ENCODE measurements at places on chromosomes 4 and X.

GRCh38 chr4:52612341-52612740 lies 46.8 kb downstream of the USP46 start:
- DNase-seq: no peak

DNA sequence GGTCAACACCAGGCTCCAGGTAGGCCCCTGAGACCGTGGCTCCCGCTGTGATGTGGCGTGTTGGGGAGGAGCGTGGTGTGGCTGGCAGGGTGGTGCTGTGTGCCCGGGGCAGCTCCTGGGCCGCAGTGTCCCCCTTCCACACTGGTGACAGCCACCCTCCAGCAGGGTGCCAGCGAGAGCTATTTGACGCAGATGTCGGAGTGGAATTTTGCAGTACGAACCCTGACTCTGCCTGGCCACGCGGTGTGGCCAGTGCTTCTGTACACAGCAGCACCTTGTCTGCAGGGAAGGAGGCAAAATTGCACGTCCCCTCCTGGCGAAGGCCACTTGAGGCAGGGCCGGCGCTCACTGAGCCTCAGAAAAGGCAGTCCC lies 53.2 kb downstream of the CPZ start:
- DNase-seq: no peak

GRCh38 chrX:110006821-110007375 lies 4.0 kb downstream of the TMEM164 start:
- no peak for DNase-seq

DNA sequence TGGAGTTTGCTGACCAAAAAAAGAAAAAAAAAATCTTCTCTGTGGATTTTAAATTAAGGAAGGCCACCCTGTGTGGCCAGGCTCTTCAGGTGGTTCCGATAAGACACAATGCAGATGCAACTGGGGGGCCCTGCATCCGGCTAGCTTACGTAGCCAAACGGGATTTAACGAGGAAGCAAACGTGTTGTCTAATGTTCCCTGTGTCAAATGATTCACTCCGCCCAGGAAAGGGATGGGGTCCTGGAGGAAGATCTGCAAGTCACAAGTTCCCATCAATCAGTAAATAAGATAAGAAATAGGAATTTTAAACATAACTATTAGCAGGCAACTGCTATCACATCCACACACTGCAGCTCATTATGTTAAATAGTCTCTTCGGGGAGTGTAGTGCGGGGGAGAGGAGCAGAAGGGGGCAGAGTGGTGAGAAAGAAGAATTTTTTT lies 216.4 kb upstream of the GYPA start:
- no peak for DNase-seq

DNA sequence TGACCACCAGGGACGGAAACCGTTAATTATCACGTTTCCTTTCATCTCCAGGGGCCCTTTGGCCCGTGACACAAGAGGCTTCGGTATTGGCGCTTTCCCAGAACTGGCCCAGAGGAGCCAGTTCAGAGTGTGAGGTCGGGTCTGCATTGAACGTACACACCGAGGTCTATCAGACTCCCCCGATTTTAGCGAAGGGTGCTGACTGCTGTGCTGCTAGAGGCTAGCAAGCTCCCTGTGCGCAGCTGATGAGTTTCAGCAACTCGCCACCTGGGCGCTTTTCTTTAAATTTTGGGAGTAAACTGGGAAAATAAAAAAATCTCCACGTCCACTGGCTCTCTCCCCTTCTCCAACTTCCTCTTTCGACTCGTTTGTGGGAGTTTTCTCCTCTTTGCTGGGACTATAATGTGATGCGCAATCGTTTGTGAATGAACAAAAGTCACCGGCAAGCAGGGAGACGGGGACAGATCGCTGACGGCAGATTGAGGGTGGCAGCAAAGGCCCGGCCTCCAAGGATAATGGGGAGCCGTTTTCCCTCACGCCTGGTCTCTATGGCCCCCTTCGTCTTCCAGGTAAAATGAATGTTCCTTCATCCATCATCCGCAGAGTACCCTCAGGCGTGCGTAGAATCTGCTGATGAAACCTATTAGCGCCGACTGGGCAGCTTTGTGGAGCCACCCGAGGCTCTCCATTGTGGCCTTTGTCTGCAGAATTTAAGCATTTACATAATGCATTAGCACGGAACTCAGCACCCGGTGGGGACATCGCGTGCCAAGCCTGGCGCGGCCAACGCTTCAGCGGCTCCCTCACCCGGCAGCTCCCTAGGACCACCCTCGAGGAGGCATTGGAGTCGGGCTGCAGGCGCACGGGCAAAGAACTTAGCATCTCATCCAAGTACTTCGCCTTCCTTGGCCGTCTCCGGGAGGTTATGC lies 1.6 kb upstream of the LRAT start:
- DNase-seq: no peak

DNA sequence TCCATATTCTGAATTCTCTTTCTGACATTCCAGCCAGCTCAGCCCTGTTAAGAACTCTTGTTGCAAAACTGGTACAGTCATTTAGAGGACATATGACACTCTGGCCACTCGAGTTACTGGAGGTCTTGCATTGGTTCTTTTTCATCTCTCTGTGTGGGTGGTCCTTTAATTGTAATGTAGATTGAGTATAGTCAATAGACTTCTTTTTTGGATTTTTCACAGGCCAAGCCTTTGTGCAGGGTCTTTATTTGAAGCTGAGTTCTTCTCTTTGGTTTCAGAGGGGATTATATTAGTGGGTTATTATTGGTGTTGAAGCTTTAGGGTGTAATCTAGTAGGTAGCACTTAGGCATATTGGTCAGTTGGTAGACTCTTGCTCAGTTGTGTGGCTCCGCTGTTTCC lies 118.0 kb upstream of the GIMD1 start:
- no peak for DNase-seq

DNA sequence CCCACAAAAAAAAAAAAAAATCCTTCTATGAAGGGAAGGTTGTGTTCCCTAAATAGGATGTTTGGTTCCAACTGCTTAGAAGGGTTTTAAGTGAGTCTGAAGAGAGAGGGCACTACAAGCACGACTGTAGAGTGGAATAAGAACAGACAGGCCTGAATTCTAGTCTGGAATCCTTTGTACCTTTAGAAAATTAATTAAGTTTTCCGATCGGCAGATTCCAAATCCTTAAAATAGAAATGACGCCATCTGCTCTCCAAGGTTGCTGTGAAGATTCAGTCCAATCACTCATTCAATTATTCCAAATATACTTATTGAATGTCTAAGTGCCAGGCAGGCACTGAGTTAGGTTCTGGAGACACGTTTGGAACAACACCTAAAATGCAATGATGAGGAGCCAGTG lies 3.8 kb downstream of the HS3ST1 start:
- DNase-seq: no peak

DNA sequence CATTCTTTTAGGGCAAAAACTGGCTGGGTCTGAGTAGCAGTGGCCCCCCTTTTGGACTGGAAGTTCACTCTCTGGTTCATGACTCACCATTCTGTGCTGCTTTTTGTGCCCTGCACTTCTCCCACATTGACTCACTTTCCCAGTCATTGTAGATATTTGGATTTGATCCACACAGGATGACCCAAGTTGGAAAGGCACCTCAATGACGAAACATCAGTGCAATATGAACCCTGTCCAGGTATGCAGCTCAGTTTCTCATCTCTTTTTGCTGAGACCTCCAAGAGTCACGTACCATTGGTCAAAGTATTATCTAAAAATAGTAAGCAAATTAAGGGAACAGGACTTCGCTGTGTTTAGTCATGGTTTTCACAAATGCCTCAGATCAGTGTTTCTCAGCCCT lies 92.7 kb downstream of the CBLL2 start:
- no peak for DNase-seq

GRCh38 chrX:45154462-45154861 lies 46.2 kb downstream of the DIPK2B start:
- no peak for DNase-seq

DNA sequence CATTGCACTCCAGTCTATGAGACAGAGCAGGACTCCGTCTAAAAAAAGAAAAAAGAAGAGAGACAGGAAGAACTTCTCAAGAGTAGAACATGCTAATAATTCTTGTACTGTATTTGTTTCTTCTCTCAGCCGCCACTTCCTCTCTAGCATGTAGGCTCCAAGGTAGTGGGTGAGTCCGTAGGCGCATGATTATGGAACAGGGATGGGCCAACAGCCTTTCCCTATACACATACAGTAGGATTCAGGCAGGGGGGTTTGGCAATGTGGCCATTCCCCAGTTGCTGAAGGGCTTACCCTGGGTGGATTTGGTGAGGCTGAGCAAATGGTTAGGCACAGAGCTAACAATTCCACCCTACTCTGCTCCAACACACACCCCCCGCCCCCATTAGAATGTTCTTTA lies 35.0 kb upstream of the APLN start:
- DNase-seq: peak; percentile 55

GRCh38 chrX:16018291-16018690 lies 105.1 kb upstream of the GRPR start:
- no peak for DNase-seq
